ENCODE measurements at places on chromosomes 13 and 19.

GRCh38 chr19:14412996-14413692, 6.0 kb downstream of the DDX39A start:
- no peak for DNase-seq

DNA sequence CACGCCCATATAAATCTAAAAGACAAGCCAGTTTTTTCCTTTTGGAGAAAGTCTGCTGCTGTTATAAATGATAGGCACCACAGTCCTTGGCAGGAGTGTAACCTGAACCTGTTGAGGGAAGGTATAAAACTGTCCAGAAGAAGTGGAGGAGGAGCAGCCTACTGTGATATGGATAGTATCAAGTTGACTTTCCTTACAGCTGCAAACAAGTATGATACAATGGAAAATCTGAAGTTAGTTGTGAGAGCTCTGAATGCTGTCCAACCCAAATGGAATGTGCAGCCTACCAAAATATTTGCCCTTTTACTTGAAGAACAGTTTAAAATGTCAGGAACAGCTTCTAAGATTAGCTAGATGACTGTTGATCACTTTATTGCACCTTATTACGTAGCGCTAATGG, 399.6 kb downstream of the FGF14 start:
- DNase-seq, result peak; percentile 35

DNA sequence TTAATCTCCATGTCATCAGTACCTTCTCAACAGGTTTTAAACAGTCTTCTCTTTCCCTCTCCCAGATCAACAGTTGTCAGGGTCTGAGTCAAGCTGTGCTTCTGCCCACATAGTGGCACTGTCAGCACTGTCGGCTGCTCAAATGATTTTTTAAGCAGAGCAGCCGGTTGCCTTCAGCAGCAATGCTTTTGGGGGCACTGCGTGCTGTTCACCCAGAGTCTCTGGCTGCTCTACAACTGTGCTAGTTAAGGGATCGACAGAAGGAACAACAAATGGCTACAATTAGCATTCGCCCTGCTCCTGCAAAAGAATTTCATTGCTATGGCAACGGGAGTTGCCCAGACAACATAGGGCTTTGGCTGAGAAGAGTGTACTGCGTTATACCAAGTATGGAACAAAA, 412.9 kb downstream of the DIAPH3 start:
- DNase-seq, result peak; percentile 82

GRCh38 chr13:29125934-29126424, 305.8 kb downstream of the MTUS2 start:
- DNase-seq, result no peak
